ENCODE measurements at places on chromosomes 16 and 17.

- DNase-seq = no peak
Measured at GRCh38 chr17:38613981-38614779, 8.4 kb upstream of the SRCIN1 start.

GRCh38 chr17:83036193-83036592 is 43.2 kb upstream of the METRNL start:
- no peak for DNase-seq

DNA sequence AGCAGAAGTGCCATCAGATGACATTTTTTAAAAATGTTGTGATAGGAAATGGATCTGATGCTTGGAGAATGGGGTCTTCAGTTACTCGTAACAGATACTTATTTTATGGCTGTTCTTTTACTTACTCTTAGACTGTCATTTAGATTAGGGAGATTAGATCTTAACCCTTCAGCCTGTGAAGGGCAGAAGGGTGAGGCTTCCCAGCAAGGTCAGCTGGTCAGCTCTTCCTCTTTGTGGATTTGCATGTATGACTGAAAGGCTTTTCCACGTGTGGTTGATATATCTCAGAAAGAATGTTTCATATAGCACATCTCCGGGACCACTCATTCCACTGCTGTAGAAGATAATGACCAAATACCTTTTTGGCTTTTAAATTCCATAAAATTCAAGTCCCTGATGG is 27.4 kb downstream of the GRB7 start:
- DNase-seq = no peak

DNA sequence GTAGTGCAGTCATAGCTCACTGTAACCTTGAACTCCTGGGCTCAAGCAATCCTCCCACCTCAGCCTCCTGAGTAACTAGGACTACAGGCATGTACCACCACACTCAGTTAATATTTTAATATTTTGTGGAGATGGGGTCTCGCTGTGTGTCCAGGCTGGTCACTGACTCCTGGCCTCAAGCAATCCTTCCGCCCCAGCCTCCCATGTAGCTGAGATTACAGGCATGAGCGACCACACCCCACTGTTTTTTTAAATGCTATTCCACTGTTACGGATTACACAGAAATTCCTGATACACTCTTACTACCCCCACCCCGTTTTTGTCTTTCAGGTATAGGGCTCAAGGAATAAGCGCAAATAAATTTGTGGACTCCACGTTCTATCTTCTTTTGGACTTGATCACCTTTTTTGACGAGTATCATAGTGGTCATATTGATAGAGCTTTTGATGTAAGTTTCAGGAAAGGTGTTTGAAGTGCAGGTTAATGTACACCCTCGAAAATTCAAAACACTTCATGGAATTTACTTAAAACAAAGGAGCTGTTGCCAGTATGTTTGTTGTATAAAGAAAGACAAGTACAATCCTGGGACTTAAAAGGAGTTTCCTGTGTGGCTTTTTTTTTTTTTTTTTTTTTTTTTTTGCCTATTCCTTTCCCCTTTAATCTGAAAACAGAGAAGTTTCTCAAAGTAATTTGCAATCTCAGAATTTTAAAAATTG is 26.2 kb upstream of the SLC12A3 start:
- no peak for DNase-seq

- DNase-seq = no peak
Measured at GRCh38 chr16:85810097-85810741, 10.7 kb downstream of the COX4I1 start.
